ENCODE measurements at places on chromosomes 4 and X.

- DNase-seq: no peak
These were observed 32.5 kb downstream of the TLL1 start for GRCh38 chr4:165905405-165906027.

- DNase-seq: no peak
These were observed 6.6 kb downstream of the TLL1 start for GRCh38 chr4:165879641-165880040.

- DNase-seq: no peak
These were observed 34.7 kb downstream of the SLC25A5 start for GRCh38 chrX:119502727-119503483.

DNA sequence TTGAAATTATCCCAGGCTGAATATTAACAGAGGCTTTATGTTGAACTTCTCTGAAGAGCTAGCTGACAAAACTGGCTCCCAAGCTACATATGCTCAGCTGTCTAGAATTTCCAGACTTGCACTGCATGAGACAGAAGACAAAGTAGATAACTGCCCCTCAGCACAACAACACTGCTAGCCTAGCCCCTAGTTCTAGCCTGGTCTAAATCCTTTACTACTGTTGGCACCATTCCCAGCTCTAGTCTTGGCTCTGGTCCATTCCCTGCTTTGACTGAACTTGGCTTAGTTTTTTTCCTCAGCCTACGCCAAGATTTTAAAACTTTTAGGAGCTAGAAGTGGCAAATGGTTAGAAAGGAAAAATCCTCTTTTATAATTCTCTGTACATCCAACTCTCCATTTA, 7.6 kb upstream of the OPHN1 start:
- DNase-seq: no peak

GRCh38 chr4:139532947-139533346, 23.1 kb downstream of the SETD7 start:
- no peak for DNase-seq

GRCh38 chr4:24764345-24764744, 31.0 kb upstream of the SOD3 start:
- DNase-seq: no peak

DNA sequence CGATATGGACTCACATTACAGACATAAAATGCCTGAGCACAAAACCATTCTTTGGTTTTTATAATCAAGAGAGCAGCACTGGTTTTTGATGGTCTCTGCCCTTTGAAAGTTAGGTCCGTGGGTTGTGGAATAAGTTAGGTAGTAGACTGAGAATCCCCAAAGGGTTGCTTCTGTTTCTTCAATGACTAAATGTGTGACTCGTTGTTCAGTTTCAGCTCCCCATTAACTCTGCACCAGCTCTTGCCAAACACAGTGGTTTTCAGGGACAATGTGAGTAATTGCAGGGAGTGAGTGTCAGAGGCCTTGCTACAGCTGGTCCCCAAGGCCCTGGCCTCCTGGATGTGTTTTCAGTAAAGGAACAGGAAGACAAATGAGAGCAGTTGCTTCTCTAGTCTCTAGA, 24.8 kb downstream of the SMIM20 start:
- DNase-seq: no peak

DNA sequence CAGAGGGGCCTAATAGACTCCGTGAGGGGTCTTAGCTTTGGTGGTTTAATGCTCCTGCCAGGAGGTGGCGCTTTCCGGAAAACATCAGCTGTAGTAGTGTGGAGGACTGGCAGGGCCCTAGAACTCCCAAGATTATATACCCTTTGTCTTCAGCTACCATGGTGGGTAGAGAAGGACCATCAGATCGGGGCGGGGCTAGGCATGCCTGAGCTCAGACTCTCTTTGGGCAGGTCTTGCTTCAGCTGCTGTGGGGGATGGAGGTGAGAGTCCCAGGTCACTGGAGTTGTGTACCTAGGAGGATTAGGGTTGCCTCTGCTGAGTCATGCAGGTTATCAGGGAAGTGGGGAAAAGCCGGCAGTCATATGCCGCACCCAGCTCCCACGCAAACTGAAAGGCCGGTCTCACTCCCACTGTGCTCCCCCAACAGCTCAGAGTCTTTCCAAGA, 63.0 kb upstream of the AGA start:
- DNase-seq: no peak

DNA sequence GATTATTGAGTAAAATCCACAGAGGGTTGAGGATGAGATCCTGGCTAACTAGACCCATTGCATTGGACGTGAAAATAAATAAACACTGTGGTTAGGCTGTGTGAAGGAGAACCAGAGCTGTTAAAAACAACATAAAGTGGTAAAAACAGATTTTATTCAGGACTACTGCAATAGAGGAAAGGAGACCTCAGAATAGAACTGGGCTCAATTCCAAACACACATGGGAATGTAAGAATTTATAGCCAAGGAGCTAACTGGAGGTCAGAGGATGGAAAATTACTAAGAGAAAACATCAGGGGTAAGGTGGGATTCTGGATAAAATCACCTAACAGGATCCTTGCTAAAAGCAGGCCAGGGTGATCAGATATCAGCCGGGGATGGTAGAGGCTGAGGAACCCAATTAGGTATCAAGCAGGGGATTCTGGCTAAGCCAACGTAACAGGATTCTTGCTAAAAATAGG, 112.4 kb downstream of the RNF150 start:
- no peak for DNase-seq

- DNase-seq: no peak
These were observed 199.5 kb upstream of the PUDP start for GRCh38 chrX:7347465-7347864.

GRCh38 chr4:117596917-117597480, 437.3 kb upstream of the NDST3 start:
- no peak for DNase-seq

GRCh38 chr4:113288696-113289095, 239.2 kb downstream of the ANK2 start:
- DNase-seq: no peak

DNA sequence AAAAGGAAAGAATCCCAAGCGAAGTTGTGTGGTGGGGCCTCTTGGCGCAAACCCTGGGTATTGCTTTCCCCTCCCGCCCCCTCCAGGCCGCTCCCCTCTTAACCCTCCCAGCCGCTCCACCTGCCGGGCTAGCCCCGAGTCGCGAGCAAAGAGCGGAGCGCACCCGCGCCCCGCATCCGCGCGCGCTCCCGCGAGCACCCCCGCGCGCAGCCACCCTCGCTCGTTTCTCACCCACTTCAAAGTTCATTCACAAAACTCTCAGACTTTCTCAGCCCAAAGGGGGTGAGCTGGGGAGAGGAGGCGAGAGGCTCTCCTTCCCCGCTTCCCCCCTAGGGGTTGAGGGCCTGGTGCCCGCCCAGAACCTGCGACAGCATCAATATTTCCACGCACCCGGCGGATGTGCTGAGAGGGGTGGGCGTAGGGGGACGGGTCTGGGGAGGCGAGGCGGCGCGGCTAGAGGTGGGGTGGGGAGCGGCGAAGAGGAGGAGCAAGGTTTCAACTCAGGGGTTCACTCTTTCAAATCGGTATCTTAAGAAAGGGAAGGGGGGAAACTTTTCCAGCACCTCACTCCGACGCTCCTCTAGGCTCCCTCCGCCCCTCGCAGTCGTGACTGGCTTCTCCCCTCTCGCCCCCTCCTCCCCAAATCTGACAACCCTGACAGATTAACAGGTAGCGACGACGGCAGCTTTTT, 1.8 kb downstream of the MAML3 start:
- DNase-seq: no peak

- no peak for DNase-seq
These were observed 78.4 kb downstream of the HPRT1 start for GRCh38 chrX:134538316-134538715.

DNA sequence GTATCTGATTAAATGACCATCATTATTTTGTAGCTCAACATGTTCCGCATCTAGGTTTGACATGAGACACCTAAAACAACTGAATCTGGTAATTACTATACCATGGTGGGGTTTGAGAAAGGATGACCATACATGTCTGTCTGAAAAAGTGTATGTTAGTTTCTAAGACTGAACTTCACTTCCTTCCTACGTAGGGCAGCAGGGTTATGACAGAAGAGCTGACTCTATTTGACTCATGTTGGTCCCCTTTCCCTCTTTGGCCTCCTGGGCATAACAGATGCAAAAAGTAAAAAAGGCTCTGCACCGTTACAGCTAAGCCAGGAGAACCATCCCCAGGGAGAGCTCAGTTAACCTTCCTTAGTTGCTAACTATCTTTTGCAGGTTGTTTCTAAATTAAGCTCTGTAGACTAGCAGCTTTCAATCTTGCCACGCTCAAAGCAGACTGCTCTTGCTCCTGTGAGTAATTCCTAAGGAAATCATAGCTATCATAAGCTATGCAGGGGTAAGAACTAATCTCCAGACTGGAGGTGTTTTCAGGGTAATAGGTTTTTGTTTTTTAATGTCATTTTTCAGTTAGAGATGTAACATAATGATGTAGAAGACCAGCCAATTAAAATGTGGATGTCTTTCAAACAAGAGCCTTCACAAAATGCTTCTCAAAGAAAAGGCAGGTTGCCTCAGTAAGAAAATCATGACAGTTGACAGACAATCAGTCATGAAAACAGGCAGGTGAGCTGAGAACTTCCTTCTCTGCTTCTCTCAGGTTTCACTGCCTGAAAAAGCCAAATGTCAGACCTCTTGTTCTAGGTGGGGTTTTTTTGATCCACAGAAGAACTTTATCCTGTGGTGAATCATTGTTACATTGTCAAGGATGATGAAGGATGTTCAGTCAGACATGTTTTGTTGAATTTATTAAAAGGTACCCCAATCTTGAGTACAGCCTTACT, 66.9 kb upstream of the DAPP1 start:
- no peak for DNase-seq

- no peak for DNase-seq
These were observed 17.1 kb upstream of the BEX4 start for GRCh38 chrX:103197721-103198306.

GRCh38 chr4:126354784-126355183, 1040.0 kb downstream of the FAT4 start:
- no peak for DNase-seq

DNA sequence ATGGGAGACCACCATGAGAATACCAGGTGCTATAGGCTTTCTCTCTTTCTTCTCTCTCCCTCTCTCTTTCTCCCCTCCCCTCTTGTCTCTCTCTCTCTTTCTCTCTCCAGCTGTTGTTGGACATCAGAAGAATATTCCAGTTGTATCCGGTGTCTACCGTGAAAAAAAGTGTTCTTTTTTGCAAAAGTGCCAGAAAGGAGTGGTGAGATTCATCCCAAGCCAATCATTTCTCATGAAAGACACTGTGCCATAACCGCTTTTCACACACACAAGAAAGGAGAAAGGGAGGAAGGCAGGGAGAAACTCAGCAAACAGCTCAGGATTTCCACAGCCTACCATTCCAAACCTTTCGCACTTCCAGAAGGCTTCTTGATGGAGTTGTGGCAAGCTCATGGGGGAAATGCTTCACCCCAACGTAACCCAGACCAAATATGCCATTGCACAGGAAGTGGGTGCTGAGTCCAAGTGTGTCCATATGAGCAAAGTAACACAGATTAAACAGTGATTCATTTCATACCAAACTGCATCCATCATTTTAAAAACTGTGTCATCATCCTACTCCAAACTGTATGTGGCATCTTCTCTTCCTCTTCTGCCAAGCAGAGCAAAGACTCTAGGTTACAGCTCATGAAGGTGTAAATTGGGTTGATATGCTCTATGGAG, 224.0 kb downstream of the APBB2 start:
- DNase-seq: no peak

DNA sequence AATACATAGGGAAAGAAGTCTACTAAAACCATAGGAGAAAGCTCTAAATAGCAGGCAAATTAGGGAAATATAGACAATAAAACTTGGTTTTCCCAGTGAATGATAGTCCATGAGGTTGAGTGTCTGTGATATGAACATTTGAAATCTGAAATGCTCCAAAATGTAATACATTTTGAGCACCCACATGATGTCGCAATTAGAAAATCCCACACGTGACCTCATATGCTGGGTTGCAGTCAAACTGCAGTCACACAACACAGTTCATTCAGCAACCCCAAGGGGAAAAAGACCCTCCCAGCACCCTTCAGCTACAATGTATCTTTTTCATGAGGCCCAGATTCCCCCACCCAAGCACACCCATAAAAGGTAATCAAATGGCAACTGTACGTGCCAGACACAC, 155.6 kb downstream of the BTC start:
- DNase-seq: no peak

GRCh38 chrX:30613721-30614120, 36.2 kb upstream of the TASL start:
- no peak for DNase-seq

DNA sequence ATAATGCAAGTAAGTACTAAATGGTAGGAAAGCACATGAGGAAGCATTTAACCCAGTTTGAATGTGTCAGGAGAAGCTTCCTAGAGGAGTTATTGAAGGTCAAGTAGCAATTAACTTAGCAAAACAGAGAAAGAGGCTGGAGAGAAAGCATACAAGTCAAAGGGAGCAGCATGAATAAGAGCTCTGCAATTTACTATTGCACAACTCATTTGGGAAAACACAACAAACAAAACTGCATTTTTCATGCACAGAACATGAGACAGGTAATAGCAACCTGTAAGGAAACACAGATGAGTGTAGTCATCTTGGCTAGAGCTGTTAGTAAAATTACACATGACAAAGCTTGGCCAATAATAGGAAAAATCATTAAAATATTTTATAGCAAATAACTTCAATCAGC, 538.1 kb downstream of the PPP4R3C start:
- no peak for DNase-seq

DNA sequence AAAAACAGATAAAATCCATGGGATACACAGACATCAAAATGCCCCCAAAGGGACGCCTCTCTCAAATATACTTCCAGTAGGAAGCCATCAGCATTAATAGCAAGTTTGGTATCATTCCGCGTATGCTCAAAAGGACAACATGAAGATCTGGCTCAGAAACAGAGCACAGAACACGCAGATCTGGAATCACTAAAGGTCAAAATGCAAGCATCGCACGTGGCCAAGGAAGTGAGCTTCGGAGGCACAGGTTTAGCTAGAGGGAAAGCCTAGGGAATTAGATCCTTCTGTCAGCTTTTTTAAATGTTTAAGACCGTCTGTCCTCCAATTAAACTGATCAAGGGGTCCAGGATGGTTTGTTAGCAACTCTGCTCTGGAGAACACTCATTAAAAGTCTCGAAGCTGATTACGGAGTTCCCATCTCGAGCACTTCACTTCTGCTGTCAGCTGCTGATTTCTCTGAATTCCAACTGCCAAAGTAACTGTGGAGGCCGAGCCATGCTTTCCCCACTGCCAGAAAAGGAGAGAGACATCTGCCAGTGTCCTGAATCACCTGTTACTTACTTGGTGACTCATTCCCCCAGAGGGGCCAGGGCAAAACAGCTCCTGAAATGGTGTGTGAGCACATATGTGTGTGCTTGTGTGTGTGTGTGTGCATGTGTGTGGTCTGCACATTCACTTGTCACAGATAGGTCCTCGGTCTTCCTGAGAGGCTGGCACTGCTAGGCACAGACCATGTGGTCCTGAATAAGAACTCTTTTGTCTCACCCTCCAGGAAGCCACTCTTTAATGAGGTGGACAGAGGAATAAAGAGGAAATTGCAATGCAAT, 177.7 kb upstream of the PPARGC1A start:
- DNase-seq: no peak

DNA sequence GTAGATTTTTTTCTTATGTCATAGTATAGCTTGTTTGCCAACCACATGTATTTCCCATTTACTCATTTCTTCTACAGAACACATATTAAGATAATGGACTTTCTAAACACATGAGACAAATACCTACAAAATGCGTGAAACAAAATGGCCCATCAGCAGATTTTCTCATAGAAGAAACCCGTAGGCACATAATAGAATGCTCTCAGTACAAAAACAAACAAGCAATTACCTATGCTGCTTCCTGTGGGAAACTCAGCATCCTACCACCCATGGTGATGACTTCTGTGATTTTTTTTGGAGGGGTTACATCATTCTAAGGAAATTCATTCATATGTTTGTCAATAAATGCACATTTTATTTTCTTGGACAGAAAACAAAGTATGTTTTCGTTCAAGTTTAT, 343.6 kb downstream of the SPRY1 start:
- no peak for DNase-seq

Data from vagina (tissue), 2 donors.